ENCODE measurements at places on chromosomes 5 and 9.

DNA sequence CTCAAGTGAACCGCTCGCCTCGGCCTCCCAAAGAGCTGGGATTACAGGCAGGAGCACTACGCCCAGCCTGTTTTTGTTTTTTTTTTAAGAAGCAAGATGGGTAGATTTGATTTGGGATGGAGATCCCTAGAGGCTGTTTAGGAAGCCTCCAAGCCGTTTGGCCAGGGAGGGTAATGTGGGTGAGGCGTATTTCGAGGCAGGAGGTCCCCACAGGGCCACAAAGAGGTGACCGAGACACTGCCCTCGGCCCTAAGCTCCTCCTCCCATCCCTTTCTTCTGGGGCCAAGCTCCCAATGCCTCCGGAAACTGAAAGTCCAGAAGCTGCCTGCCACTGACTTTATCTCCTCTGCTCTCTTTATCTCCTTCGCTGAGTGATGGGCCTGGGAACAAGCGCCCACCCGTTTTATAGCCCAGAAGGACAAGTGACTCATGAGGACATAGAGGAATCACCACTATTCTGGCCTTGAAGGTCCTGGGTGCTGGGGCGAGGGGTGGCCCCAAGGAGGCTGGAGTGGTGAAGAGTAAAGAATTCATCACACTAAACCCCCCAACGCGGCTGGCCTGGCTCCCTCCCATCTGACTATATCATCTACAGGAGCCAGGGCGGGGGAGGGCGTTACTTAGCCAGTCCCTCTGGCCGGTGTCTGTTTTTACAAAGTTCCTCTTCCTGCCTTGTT, 2.0 kb upstream of the RALGDS start:
- no peak for DNase-seq

- peak; percentile 10 for DNase-seq
Observed at GRCh38 chr5:78182838-78183237, 111.7 kb downstream of the AP3B1 start.

DNA sequence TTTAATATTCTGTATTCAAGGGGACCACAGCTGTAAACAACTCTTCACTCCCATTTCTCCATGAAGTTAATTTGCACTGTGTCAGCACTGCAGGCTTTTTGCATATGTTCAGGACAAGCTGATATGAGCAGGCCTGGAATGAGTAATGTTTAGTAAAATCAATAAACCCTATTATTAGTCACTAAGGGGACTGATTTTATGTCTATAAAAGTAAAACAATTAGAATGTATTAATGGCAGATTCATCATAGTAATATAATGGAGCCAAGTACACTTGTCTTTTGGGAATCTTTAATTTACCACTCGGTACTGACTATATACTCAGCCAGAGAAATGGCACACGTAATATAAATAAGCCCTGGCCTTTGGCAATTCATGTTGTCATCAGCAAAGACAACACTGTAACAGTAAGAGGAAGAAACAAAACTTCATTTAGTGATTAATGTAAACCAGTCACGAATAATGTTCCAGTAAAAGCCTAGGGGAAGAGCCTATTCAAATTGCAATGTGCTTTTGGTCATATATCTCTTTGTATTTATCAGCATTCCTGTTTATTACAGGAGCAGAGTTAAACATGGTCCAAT, 111.6 kb downstream of the ZNF608 start:
- DNase-seq = no peak

DNA sequence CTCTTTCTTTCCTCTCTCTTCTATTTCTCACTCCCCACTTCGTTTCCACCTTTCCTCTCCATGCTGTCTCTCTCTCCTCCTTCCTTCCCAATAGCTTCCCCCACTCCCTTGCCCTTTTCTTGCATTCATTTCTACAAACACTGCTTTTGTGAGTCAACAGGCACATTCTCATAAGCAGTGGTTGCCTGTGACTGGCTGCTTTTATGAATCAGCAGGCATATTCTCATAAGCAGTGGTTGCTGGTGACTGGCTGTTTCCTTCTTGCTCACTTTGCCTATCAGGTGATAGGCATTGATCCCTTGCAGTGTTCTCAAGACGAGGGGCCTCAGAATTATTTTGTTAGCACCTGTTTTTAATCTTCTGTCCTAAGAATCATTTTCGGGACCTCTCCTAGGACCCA, 116.1 kb upstream of the ACTBL2 start:
- DNase-seq = peak; percentile 56

- no peak for DNase-seq
Observed at GRCh38 chr9:98856982-98857381, 49.5 kb downstream of the GALNT12 start.

- no peak for DNase-seq
Observed at GRCh38 chr5:172543484-172544298, 89.4 kb upstream of the SH3PXD2B start.

DNA sequence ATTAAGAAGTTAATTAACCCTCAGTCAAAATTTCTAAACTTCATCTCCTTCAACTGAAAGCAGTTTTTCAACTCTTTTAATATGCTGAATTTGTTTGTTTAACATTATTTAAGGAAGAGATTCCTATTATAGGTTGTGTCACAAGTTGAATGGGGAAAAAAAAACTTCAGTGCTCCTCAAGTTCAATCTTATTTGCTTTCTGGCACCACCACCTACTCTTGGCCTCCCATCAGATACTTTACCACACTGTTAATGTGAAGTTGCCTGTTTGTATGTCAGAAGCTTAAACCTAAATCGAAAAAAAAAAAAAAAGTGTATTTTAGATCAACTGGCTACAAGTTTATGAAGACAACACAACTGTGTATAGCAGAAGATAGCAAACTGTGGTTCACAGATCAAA, 4.1 kb upstream of the DOCK2 start:
- no peak for DNase-seq

GRCh38 chr5:72244862-72245371, 75.1 kb downstream of the MRPS27 start:
- no peak for DNase-seq

DNA sequence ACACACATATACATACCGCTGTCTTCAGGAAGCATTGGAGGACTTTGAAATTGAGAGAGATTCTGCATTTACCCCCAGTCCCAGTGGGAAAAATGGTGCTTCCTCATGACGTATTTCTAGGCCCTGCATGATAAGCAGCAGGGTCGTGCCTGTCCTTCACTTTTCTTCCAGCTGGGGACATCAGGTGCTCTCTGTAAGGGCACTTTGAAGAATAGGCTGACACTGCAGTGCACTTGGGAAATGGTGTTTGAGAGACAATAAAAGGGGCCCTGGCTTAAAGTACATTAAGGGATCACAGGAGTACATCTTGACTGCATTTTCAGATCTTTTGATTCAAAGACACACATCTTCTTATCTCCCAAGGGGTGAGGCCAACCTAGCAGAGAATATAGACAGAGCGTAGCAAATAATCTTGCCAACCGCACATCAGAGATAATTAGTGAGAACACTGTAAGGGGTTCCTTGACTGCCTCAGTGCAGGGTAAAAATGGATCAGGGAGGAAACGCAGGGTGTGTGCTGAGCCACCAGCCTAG, 437.9 kb downstream of the CSNK1G3 start:
- no peak for DNase-seq

GRCh38 chr5:113663879-113664541, 150.5 kb downstream of the YTHDC2 start:
- DNase-seq = peak; percentile 31

DNA sequence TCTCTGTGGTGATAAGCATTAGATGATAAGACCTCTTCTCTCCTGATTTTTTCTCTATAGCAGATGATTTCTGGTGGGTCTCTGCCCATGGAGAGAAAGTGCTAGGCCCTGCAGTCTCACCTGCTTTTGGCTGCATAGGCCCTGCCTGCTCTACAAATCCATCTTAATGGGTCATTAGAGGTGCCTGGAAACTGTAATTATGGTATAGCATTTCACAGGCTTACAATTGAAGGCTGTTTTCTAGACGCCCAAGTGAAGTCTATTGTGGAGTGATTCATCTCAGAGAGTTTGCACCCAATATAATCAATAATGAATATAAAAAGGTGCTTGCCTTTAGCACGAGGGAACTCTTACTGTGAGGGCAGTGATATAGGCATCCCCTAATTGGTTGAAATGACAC, 33.8 kb downstream of the NEUROG1 start:
- DNase-seq = no peak

- DNase-seq = no peak
Observed at GRCh38 chr5:6003040-6003825, 375.1 kb downstream of the MED10 start.

DNA sequence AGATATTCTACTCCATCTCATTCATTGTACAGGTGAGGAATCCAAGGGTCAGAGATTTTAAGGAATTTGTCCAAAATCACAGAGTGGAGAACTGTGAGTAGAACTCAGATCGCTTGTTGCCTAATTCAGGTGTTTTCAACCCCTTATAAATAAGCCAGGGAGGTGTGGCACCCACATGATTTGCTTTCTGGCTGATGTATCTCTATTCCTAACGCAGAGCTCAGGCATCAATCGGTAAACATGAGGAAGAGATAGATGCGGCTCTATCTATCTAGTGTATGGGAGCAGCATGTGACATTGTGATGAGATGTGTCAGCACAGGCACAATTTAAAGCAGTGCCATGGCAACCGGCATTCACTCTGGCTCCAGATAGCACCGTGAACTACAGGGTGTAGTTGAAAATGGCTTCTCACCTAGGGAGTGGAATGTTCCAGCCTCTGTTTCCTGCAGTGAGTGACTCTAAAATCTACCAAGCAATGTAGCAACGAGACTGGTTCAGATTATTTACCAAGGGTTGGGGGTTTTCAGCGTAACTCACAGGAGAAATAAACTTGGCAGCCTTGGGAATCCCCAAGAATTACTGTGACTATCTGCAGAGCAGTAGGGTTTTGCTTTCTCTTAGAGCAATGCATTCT, 53.4 kb upstream of the SUB1 start:
- peak; percentile 64 for DNase-seq

- no peak for DNase-seq
Observed at GRCh38 chr9:115126404-115126803, 8.4 kb upstream of the TNC start.

- DNase-seq = no peak
Observed at GRCh38 chr5:106720367-106720766, 950.4 kb downstream of the EFNA5 start.

DNA sequence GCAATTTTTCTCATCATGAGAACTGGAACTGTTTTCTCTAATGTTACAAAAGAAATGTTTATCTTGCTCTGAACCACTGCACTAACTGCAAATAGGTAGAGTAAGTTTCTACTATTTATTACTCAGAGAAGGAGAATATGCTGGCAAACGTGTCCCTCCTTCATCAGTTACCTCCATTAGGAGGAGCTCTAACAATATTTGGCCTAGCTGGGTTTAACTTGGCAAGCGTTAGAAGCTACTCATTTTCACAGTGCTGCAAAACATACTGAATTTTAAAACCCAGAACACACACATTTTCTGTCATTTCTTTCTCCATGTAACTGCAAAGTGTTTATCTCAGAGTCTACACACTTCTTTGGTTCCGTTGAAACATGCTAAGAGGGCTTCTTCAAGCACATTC, 101.0 kb upstream of the GABRG2 start:
- DNase-seq = no peak

DNA sequence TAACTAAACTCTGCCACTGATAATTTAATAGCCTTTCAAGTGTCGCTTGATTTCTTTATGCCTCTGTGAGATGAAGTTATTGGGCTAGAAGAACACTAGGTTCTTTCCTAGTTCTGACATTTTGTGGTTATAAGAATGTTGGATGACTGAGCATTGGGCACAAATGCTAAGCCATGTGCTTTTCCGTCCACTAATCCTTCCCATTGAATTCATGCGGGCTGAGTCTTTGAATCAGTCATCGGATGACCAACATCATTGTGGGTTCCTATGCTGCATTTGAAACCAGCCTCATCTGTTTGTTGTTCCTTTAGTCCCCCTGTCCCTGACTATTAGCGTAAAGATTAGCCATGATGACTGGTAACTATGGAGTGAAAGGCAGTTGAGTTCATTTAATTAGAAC, 58.5 kb downstream of the ALDH1A1 start:
- no peak for DNase-seq

DNA sequence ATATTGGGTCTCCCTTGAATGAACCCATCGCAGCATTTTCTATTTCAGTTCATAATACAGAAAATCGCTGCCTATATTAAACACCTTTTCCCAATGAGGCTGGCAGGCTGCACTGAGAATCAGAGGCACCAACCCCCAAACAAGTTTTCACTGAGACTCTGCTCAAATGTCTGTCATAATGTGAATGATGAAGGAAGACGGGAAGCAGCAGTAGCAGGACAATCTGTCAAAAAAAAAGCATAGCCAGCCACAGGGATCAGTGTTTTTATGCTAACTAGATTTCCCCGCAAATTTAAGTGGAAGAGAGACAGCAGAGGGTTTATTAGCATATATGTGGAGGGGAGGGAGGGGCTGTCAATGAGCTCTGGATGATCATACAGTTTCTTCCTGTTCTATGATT, 162.7 kb upstream of the PDE4D start:
- DNase-seq = no peak

DNA sequence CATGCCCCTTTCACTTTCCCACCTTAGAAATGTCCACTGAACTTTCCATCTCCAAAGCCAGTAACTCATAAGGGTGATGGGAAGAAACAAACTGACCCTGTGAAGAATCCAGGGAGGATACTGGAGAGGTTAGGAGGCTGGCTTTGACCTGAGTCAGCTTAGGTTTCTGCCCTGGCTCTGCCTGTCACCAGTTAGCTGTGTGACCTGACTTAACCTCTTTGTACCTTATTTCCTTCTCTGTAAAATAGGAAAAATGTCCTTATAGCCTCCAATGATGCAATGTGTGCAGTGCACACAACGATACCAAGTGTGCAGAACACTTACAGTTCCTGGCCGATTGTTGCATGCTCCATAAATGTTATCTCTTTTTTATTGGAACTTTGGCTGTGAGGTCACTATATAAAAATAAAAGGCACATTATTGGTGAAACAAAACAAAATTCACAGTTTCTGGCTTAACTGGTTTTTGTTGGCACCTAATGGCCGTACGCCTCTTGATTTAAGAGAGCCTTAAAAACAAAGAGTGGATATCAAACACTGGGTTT, 37.8 kb downstream of the GABRP start:
- no peak for DNase-seq

- no peak for DNase-seq
Observed at GRCh38 chr5:141543053-141543452, 54.2 kb downstream of the PCDHGC5 start.

- DNase-seq = no peak
Observed at GRCh38 chr5:80141147-80141671, 106.1 kb downstream of the THBS4 start.

GRCh38 chr5:7425830-7426229, 29.9 kb downstream of the ADCY2 start:
- DNase-seq = no peak

DNA sequence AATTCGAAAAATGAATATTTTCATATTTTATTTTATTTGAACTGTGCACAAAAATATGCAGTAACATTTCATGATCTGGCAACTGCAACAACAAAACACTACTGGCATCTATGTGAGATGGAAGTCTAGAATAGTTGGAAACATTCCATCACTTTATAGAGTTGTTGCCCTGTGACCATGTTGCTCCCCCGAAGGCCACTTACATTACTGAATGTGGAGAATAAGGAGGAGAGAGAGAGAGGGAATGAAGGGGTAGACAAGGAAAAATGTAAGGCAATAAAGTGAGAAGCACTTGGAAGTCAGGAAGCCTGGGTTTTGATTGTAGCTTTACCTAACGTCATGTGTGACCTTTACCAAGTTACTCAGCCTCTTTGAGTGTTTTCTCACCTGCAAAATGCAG, 437.2 kb upstream of the EDIL3 start:
- no peak for DNase-seq
